ENCODE measurements at places on chromosomes 7 and 10.

DNA sequence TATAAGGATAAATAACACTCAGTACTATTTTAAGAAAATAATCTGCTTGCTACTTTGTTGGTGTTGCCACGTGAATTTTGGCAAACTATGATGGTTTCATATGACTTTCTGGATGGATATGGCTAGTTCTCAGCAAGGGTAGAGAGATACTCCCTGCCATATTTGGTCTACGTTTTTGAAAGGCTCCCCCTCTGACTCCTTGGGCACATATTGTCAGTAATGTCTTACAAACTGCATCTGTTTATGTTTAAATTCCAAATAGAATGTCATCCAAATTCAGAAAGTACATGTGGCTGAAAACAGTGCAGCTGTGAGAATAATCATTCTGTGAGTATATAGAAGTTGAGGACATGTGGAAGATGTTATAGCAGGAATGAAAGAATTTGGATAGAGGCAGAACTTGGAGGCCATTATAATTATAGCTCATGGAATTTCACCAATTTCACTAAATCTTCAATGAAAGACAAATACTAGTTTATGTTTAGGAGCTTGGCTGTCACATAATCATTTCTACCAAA, 107.8 kb downstream of the SRI start:
- DNase-seq, result no peak

- no peak for DNase-seq
Observed at GRCh38 chr10:12748186-12748585, 253.3 kb downstream of the CCDC3 start.

DNA sequence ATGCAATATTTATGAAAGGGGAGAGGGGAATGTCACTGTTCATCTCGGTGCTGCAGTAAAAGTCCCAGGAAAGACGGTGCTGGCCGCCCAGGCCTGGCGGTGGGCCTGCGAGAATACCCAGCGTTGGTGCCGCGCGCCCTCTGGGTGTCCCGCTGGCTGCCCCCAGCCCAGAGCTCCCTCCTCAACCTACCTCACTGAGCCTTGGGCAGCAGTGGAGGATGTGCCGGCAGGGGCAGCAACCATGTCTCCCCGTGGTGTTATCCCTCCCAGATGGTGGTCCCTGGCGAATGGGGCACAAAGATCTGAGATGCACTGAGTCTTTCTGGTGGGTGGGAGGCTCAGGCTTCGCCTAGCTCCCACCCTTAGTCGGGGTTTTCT, 9.5 kb upstream of the TLX1 start:
- DNase-seq, result no peak

DNA sequence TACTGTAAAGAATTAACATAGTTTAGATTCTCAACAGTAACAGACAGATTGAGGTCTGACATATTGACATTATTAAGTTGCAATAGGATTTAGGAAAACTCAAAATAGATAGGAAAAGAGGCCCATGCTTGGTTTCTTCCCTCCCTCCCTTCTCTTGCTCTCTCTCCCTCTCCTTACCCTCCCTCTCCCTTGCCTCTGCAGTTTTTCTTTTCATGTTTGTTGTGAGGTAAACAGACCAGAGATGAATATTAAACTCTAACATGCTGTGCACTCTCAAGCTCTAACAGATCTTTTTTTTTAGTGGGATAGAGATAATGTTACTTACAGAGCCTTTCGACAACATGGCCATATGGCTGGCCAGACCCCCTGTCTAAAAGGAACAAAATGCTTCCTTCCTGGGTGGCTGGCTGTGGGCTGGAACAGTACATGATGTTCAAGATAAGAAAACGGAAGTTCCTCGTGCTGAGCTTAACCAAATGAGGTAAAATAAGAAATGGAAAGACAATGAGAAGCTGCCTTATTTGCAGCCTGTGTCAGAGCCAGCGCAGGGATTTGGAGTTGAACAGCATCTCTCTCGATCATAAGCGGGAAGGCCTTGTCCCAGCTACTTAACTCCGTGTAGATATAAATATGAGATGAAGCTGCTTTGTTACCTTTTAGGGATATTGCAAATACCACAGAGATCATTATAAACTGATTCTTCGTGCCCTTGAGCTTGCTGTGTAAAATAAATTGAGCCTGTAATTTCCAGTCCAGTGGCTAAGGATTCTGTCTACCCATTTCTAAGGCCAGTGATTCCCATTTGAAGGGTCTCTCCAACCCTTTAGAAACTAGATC, 391.9 kb upstream of the NPVF start:
- no peak for DNase-seq

GRCh38 chr10:49837051-49837478, 74.9 kb upstream of the OGDHL start:
- no peak for DNase-seq

DNA sequence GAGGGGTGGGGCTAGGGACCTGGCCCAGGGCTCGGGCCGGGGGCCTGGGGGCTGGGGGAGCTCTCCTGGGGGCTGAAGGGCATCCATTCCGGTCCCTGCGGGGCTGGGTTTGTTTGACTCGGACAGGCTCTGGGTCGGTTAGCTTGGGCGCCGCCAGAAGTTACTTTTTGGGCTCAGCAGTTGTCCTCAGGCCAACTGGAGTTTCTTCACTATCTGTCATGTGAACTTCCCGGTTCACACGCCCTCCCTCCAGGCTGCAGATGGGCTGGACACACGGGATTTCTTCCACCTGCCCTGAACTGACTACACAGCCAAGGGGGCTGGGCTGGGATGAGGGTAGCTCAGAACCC, 3.8 kb downstream of the SLC4A2 start:
- no peak for DNase-seq

DNA sequence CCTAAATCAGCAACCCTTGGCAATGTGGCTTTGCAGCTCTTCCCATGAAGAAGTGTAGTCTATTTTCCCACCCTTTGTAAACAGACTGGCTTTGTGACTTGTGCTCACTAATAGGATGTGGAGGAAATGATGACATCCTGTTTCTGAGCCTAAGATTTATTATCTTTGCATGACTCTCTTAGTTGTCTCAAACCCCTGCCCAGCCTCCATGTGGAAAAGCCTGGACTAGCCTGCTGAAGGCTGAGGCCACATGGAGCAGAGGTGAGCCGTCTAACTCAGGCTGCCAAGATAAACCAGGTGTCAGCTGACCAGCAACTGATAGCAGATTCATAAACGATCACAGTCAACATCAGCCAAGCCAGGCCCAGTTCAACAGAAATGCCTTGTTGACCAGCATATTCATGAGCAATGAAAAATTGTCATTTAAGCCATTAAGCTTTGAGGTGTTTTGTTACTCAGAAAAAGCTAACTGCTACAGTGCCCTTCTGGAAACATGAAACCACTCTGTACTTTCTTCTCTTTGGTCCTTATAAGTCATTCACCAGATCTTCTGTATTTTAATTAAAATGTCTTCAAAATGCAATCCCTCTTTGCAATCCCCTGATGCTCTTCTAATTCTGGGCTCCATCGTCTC, 586.3 kb upstream of the ANKRD30A start:
- DNase-seq, result no peak

GRCh38 chr10:11444155-11444530, 167.3 kb downstream of the USP6NL start:
- no peak for DNase-seq

GRCh38 chr7:10803720-10804119, 170.0 kb upstream of the PHF14 start:
- no peak for DNase-seq

DNA sequence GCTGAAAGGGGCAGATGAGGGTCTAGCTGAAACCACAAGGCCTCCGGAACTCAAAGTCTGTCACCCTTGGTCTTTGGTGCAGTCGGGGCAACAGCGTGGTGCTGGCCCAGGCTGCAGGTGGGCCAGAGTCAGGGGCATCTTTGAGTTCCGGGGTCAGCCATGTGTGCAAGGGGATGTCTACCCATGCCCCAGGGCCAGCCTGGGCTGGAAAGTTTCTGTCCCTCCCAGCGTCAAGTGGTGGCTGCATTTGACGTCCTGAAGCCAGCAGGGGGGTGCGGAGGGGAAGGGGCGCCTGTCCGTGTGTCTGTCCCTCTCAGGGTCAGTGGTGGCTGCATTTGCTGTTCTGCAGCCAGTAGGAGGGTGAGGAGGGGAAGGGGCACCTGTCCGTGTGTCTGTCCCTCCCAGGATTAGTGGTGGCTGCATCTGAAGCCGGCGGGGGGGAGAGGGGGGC, 638 bp downstream of the BRAT1 start:
- no peak for DNase-seq

DNA sequence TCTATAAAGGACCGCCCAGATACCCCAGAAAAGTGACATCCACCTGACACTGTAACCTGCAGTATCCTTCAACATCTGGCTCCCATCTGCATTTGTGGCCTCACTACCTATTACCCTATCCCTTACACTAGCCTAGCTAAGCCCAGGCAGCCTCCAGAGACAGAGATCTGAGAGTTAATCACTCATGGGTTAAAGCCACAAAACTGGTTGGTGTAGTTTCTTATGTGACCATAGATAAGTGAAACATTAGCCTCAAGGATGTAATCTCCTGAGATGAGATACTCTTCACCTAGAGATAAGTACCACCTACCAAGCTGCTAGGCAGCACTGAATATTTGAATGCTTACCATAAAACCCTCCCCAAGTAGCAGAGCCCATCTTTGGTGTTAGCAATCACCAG, 35.4 kb downstream of the CTTNBP2 start:
- DNase-seq, result peak; percentile 85

DNA sequence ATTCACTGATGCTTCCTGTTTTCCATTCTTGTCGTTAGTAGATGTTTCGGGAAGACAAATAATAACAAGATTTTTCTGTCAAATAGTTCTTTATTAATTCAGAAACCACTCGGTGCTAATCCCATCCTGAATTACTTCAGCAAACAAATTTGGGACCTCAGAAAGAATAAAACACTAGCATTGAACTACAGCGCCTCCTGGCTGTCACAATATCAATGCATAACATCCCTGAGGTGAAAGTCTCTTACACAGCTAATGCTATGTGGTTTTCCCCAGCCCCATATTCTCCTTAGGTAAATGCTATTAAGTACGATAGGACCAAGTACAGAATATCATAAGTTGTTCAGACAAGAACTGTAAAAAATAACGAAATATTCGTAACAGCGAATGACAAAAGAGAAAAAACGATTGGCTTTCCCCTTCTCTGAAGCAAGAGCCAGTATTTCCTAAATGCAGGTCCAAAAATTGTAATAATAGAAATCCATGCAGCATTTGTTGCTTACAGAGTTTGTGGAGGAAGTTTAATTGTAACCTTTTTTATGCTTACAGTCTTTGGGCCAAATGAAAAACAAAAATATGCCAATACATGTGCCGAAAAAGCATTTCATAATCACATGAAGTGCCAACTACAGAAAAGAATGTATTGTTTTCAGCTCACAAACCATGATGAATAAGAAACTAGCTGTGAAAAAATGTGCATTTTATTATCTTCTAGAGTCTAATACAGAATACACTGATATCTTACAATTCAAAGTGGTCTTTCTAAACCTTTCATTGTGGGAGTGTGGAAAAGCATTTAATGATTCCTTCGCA, 47.3 kb downstream of the MYPN start:
- no peak for DNase-seq

DNA sequence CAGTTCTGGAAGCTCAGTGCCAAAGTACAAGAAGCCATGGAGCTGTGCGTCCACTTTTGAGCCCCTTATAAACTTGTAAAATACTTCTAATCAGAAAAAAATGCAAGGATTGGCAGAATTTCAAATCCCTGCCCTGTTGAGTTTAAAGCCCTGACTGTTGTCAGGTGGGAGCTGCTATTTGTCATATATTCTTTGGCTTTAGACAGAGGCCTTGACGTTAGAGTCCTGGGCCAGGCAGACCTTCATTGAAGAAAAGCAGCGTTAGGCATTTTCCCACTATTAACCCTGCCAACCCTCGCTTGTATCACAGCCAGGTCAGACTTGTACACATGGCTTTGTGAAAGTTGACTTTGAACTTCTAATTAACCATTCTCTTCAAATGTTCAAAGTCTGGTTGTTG, 155.4 kb downstream of the TWIST1 start:
- DNase-seq, result no peak

DNA sequence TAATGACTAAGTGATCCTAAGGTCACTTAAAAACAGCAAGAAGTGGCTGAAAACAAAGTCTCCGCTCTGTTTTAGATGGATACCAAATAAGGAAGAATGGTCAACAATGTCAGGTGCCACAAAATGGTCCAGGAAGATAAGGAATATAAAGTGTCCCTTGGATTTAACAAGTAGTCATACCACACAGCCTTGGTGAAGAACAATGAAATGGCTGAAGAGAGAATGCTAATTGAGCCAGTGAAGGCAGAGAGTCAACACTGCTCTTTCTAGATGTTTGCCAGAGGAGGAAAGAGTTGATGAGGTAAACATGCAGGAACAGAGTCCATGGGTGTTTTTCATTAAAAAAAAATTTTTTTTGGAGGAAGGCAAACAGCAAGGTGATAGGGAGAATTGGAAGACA, 2.1 kb upstream of the CASD1 start:
- DNase-seq, result no peak

DNA sequence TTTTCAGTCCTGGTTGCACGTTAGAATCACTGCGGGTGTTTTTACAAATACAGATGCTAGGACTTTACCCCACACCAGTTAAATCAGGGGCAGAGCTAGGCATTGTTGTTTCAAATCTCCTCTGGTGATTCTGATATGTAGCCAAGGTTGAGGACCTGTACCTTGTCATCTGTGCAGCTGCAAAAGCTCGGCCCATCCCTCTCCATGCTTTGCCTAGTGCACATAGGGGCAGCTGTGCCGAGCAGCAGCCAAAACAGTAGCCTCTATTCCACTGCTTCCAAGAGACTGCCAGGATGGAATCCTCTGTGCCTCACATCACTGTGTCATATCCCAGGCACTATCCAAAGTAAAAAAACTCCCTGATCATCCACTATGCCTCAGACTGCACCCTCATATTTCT, 181.3 kb downstream of the CDK14 start:
- no peak for DNase-seq

DNA sequence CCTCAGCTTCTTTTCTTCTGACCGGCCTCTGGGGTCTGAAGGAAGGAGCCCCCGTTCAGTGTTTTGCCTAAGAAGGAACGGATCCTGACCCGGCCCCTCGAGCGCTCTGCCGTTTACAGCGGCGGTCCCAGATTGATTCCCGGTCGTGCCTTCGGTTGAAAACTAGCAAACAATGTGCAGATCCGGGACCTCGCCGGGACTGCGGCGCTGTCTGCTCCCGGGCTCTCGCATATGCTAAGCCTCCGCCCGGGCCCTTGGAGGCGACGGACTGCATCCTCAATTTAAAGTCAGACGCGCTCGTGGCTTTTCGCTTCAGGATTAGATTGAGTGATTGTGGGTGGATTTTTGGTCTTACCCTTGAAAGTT, 559 bp downstream of the DBF4 start:
- peak; percentile 21 for DNase-seq

GRCh38 chr7:17380736-17381662, 82.5 kb downstream of the AHR start:
- no peak for DNase-seq
